Fibroblast of lung (primary cell): ENCODE measurements at places on chromosomes 7 and 10. TPM values are rescaled to one million over a fixed set of nuclear protein-coding genes. Genes with fewer than 3 reads are reported as not detected.

Gene TDRD1
- 0.26 TPM in 1 of 2 replicates, not detected in the other for total RNA-seq

Gene C7orf57
- not detected in 2 replicates for total RNA-seq

DNA sequence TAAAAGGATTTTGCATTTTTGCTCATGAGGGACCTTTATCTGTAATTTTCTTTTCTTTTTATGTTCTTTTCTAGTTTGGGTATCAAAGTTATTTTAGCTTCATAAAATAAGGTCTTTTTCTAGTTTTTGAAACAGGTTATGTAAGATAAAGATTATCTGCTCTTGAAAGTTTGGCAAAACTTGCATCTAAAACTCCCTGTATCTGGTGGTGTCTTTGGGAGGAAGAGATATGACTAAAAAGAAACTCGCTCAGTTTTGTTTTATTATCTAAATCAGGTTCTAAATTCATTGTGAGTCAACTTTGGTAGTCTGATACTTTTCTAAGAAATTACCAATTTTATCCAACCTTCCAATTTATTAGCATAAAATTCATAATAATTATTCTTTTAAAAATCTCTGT, 55.1 kb downstream of the VCL start:
- peaks cover 22% of the 10 kb centered on the region for H3K4me1 ChIP-seq
- no peak overlapping the region for H3K27ac ChIP-seq
- no peak overlapping the region for H3K4me3 ChIP-seq
- no peak for DNase-seq
- no peaks in the 10 kb centered on the region for H3K27me3 ChIP-seq

- no peaks in the 10 kb centered on the region for H3K27me3 ChIP-seq
- H3K27ac ChIP-seq, result no peak overlapping the region
- no peak overlapping the region for H3K4me3 ChIP-seq
- no peaks in the 10 kb centered on the region for H3K4me1 ChIP-seq
These were observed 9.0 kb upstream of the GPR141 start for GRCh38 chr7:37674531-37674930.

Gene ASNS
- 72.7 and 116 TPM in 2 replicates for total RNA-seq

Gene OPALIN
- not detected in 2 replicates for total RNA-seq

DNA sequence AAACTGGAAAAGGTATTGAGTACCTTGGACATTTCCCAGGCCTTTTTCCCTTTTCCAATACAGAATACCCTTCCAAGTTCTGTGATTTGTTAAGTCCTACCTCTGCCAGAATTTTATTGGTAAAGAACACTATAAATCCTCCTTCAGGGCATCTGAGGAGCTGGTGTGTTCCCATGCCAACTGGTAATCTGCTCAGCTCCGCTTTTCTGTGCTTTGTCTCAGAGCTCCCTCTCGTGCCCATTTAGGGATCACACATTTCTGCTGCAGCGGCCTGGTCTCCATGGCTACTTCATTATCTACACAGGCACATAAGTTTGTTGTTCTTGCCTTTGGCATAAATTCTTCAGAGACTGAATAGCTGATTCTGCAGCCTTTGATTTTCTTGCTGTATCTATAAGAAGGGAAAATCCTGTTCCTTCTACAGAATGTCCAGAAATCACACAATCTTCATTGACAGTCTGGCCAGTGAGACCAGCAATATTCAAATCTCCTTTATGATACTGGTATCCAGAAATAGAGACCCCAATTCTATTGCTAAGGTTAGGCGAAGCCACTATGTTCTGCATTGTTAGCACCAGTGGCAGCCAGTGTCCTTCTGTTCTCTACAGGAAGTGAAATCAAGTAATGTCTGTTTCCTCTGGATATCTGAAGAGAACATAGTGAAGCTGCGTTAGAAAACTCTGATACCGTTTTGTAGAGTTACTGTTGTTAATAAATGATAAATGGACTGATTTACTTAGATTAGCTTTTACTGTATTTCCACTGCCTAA, 51.9 kb downstream of the DENND11 start:
- peak; percentile 82 for DNase-seq
- no peaks in the 10 kb centered on the region for H3K36me3 ChIP-seq
- no peaks in the 10 kb centered on the region for H3K27me3 ChIP-seq
- H3K27ac ChIP-seq, result no peak overlapping the region
- no peaks in the 10 kb centered on the region for H3K4me1 ChIP-seq
- H3K4me3 ChIP-seq, result no peak overlapping the region

DNA sequence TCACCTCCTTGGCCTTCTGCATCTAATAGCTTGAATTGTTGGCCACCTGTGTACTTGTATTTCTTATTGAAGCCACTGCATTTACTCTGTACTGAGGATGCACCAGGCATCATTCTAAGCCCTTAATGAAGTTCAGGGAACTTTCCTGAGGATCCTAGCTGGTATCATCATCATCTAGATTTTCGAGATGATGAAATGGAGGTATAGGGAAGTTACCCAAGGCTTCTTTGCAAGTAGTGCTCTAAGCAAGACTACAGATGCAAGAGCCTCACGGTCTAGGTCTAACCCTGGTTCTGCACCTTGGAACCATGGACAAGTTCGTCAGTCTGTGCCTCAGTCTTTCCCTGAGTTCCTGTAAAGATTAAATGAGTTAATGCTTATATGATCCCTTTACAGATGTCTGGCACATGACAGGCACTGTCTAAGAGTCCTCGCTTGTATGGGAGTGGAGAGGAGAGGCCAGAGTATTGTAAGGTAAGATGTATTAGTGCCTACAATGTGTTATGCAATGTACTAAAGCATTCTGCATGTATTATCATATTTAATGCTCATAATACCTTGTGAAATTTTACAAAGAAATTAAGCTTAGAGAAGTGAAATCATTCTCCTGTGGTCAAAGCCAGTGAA, 145.1 kb downstream of the KCNMA1 start:
- no peak for DNase-seq
- no peaks in the 10 kb centered on the region for H3K36me3 ChIP-seq
- no peak overlapping the region for H3K27ac ChIP-seq
- peaks cover 2% of the 10 kb centered on the region for H3K4me1 ChIP-seq
- no peaks in the 10 kb centered on the region for H3K27me3 ChIP-seq

Gene TMEM236
- under 0.01 and 0.17 TPM in 2 replicates for total RNA-seq

GRCh38 chr7:83617858-83618257, 31.1 kb downstream of the SEMA3E start:
- no peaks in the 10 kb centered on the region for H3K27me3 ChIP-seq
- H3K4me3 ChIP-seq, result no peak overlapping the region
- no peak overlapping the region for H3K27ac ChIP-seq

Gene SPDYE8
- total RNA-seq, result not detected in 2 replicates

Gene RPP38
- total RNA-seq, result 14.6 and 15.4 TPM in 2 replicates

Gene SLC25A40
- total RNA-seq, result 4.1 and 6.3 TPM in 2 replicates

DNA sequence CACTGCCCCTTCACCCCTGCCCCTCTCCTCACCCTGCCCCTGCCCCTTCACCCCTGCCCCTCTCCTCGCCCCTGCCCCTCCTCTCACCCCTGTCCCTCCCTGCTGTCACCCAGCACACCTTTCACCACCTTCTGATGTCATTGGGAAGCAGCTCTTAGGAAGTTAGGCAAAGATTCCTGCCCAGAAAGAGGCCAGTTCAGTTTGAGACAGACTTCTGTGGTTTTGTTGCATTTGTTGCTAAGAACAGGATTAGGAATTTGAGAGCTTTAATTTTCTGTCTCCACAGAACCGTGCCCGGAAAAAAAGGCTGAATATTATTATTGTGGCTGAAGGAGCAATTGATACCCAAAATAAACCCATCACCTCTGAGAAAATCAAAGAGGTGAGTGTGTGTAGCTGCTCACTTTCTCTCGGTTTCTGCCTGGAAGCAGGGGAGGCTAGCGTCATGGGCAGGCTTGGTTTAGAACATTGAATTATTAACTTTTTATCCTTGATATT, 39.6 kb downstream of the PFKP start:
- H3K36me3 ChIP-seq, result peaks cover 33% of the 10 kb centered on the region
- H3K27me3 ChIP-seq, result no peaks in the 10 kb centered on the region
- peak overlapping the region; percentile 84 for H3K27ac ChIP-seq
- DNase-seq, result peak; percentile 83
- H3K4me1 ChIP-seq, result no peaks in the 10 kb centered on the region

- H3K27ac ChIP-seq, result no peak overlapping the region
- no peak for DNase-seq
- peaks cover 7% of the 10 kb centered on the region for H3K4me1 ChIP-seq
- peaks cover 5% of the 10 kb centered on the region for H3K27me3 ChIP-seq
- H3K4me3 ChIP-seq, result no peak overlapping the region
These were observed 9.6 kb upstream of the C10orf105 start for GRCh38 chr10:71729161-71729636.

DNA sequence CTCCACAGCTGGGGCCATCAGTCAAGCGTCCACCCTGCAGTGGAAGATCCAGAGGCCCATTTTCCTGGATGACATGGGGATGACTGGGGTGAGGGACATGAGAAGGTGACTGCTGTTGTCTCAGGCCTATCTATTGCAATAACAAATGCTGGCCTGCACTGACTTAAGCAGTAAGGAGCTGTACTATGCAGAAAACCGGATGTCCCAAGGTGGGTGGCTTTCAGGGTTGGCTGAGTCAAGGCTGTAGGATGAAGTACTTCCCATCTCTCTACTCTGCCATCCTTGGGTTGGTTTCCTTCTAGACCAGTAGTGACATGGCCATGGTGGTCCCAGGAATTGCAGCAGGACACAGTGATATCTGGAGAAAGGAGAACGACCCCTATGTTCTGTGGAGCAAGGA, 48.1 kb downstream of the NEURL1 start:
- H3K27ac ChIP-seq, result no peak overlapping the region
- H3K36me3 ChIP-seq, result no peaks in the 10 kb centered on the region
- H3K4me1 ChIP-seq, result no peaks in the 10 kb centered on the region
- H3K27me3 ChIP-seq, result peaks cover 22% of the 10 kb centered on the region
- no peak for DNase-seq

- H3K4me3 ChIP-seq, result no peak overlapping the region
- H3K36me3 ChIP-seq, result no peaks in the 10 kb centered on the region
- H3K27me3 ChIP-seq, result no peaks in the 10 kb centered on the region
- no peaks in the 10 kb centered on the region for H3K4me1 ChIP-seq
- DNase-seq, result peak; percentile 51
These were observed 238.1 kb downstream of the BMPER start for GRCh38 chr7:34143402-34143801.

- H3K4me3 ChIP-seq, result no peak overlapping the region
- H3K27me3 ChIP-seq, result no peaks in the 10 kb centered on the region
- no peak overlapping the region for H3K27ac ChIP-seq
- no peaks in the 10 kb centered on the region for H3K4me1 ChIP-seq
- no peaks in the 10 kb centered on the region for H3K36me3 ChIP-seq
These were observed 30.4 kb downstream of the CCSER2 start for GRCh38 chr10:84358743-84359142.

GRCh38 chr7:5349005-5349380, 66.2 kb downstream of the SLC29A4 start:
- no peak overlapping the region for H3K4me3 ChIP-seq
- H3K4me1 ChIP-seq, result no peaks in the 10 kb centered on the region
- H3K27me3 ChIP-seq, result no peaks in the 10 kb centered on the region

- H3K27ac ChIP-seq, result no peak overlapping the region
- no peak for DNase-seq
- H3K27me3 ChIP-seq, result no peaks in the 10 kb centered on the region
- H3K4me3 ChIP-seq, result no peak overlapping the region
These were observed 193.1 kb downstream of the RNLS start for GRCh38 chr10:88390041-88390440.

DNA sequence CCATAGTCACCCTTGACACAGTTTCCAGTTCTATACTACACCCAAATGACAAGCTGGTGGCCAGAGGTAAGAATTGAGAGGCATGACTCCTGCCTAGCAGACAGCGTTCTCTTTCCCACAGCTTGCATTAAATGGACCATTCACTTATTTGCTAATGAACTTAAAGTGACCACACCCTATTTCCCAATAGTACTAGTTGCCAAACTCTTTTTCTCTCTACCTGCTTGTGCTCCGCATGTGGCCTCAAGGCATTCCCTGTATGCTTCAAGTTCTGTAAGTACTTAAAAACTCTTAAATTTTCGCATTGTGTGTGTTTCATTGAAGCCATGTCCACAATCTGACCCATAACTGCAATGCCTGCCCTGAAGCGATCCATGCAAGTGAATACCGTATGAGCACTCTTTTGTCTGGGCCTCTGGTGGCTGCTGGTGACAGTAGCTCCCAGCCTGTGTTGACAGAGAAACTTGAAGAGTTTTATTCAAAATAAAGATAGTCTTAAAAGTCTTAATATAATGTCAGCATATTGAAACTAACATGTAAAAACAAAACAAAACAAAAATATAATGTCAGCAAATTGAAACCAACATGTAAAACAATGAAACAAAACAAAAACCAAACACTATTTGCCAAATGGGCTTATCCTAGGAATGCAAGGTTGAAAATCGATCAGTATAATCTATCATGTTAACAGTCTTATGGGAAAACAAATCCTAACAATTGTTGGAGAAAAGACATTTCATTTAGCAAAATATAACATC, 73.6 kb downstream of the CCSER2 start:
- no peak for DNase-seq
- H3K36me3 ChIP-seq, result no peaks in the 10 kb centered on the region
- no peaks in the 10 kb centered on the region for H3K27me3 ChIP-seq
- H3K4me1 ChIP-seq, result peaks cover 3% of the 10 kb centered on the region
- H3K27ac ChIP-seq, result no peak overlapping the region

Gene KLF14
- total RNA-seq, result under 0.01 TPM in 2 replicates

- H3K4me3 ChIP-seq, result no peak overlapping the region
- peaks cover 8% of the 10 kb centered on the region for H3K4me1 ChIP-seq
- H3K36me3 ChIP-seq, result no peaks in the 10 kb centered on the region
- no peak overlapping the region for H3K27ac ChIP-seq
- DNase-seq, result no peak
- no peaks in the 10 kb centered on the region for H3K27me3 ChIP-seq
These were observed 85.0 kb downstream of the KMT2E start for GRCh38 chr7:105098863-105099515.

DNA sequence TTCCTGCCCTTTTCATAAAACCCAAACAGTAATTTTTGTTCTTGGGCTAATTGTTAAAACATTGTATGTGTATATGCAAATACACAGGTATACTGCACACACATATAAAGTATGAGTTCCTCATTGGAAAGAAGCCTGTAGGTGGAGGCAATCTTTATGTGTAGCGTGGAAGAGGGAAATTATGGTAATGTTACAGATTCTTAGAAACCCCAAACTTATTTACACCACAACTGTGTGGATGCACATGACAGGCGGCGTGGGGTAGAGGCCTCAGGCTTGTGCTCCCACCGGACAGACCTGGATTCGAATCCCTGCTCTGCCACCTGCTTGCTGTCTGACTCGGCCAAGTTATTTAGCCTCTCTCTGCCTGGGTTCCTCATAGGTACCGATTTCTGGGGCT, 223.0 kb downstream of the CELF2 start:
- no peaks in the 10 kb centered on the region for H3K27me3 ChIP-seq
- no peak overlapping the region for H3K4me3 ChIP-seq
- H3K36me3 ChIP-seq, result no peaks in the 10 kb centered on the region

DNA sequence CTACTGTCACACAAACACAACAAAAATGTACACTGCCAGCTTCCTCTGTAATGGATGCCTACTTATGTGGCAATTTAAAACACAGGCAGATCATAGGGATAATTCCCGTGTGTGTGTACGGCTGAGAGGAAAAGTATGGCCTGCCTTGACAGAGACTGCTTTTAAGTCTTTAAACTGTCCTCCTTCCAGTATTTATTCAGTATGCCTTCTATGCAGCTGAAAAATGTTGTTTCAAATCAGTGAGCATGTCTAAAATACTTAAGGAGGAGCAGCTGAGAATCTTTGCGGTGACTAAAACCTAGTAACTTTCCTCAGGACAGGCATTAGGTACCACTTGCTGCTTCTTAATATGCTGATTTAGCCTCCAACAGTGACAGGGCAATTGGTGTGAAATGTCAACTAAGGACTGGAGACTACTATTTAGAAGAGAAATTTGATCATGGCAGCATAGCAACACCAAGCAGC, 126.3 kb downstream of the CACNA2D1 start:
- H3K27me3 ChIP-seq, result no peaks in the 10 kb centered on the region
- H3K4me3 ChIP-seq, result no peak overlapping the region
- no peaks in the 10 kb centered on the region for H3K4me1 ChIP-seq
- no peaks in the 10 kb centered on the region for H3K36me3 ChIP-seq
- DNase-seq, result no peak

- H3K27me3 ChIP-seq, result no peaks in the 10 kb centered on the region
- peaks cover 10% of the 10 kb centered on the region for H3K4me1 ChIP-seq
- peaks cover 14% of the 10 kb centered on the region for H3K36me3 ChIP-seq
- DNase-seq, result no peak
- no peak overlapping the region for H3K27ac ChIP-seq
These were observed 2.6 kb downstream of the CLDN15 start for GRCh38 chr7:101235050-101235449.
